ENCODE measurements at places on chromosomes 2 and 18. TPM values are rescaled to one million over a fixed set of nuclear protein-coding genes. Genes with fewer than 3 reads are reported as not detected.

The CPLX4 gene
- total RNA-seq: not detected

The PCARE gene
- total RNA-seq: 0.32 TPM

The UGT1A8 gene
- total RNA-seq: not detected

The HAAO gene
- total RNA-seq: not detected
